ENCODE measurements at places on chromosomes 3 and 15.

- DNase-seq, result no peak
These were observed 28.3 kb upstream of the HGD start for GRCh38 chr3:120710369-120710768.

- no peak for DNase-seq
These were observed 159.4 kb upstream of the SNTN start for GRCh38 chr3:63493101-63493500.

- no peak for DNase-seq
These were observed 12.9 kb downstream of the SEC11A start for GRCh38 chr15:84702961-84703482.

GRCh38 chr3:195156286-195156890, 114.6 kb downstream of the XXYLT1 start:
- no peak for DNase-seq

- no peak for DNase-seq
These were observed 26.9 kb downstream of the MCTP2 start for GRCh38 chr15:94258246-94258645.

- no peak for DNase-seq
These were observed 430.4 kb downstream of the TBL1XR1 start for GRCh38 chr3:176766862-176767261.

- peak; percentile 55 for DNase-seq
These were observed 34.9 kb downstream of the PRKCD start for GRCh38 chr3:53195602-53196574.

- no peak for DNase-seq
These were observed 788 bp downstream of the UQCC5 start for GRCh38 chr3:52537165-52537620.

DNA sequence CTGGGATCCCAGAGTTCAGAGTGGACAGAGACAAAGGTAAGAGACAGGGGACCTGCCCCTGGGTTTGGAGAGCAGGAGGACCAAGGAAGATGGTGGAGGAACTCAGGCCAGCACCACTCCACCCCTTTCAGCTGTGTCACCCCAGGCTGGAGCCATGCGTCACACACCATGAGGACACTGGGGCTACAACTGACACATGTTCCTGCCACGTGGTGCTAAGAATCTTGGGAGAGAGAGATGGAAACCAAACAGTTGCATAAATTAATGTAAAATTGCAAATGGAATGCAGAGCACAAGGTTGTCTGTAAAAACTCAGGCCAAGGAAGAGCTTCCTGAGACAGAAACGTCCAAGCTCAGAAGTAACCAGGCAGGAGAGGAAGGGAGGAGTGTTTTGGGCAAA, 22.7 kb upstream of the VPS33B start:
- no peak for DNase-seq

DNA sequence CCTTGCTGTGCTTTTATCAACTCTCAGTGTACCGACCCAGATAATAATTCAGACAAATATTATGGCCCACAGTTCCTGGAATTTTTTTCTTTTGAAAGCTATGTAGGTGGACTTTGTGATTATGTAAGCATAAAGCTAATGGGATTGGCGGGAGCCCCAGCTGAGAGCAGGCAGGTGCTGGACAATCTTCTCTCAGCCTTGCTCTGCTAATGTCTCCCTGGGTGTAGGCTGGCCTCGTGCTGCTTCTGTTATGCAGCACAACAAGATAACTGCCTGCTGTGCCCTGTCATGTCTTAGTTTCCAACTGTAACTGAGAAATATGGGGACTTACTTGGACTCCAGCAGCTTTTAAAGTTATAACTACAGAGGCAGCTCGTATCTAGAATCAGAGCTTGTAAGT, 415.0 kb downstream of the PDCD6IP start:
- no peak for DNase-seq

GRCh38 chr3:72306800-72307341, 521.9 kb upstream of the PROK2 start:
- DNase-seq, result no peak

- no peak for DNase-seq
These were observed 323.9 kb upstream of the IGF1R start for GRCh38 chr15:98324341-98324970.

DNA sequence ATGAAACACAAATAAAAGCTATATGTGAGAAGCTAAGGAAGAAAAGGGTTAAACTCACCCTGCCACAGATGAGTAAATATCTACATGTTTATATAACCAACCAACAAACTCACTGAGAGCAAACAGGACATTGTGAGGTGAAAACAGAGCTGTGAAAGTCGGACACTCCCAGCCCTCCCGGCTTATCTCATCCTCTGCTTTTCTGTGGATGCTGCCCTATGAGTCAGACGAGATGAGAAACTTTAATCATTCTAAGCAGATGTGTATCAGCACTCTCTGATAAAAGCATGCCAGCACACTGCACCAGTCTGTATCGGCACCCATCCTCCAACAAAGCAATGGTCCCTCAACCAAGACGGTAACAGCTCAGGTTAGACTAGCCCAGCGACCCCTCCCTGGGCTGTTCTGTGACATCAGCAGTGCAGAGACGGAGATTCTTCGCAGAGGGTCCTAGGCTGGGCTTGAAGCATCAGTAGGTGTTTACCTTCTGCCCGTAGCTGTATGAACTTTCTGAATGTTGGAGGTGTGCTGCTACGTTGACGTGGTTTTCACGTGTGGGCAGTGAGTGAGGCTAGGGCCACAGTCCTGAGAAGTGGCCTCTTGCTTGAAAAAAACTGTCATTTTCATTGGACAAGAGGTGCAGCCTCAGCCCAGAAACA, 119.8 kb upstream of the ALDH1A3 start:
- DNase-seq, result no peak

GRCh38 chr15:79826800-79827199, 70.0 kb downstream of the MTHFS start:
- DNase-seq, result no peak

DNA sequence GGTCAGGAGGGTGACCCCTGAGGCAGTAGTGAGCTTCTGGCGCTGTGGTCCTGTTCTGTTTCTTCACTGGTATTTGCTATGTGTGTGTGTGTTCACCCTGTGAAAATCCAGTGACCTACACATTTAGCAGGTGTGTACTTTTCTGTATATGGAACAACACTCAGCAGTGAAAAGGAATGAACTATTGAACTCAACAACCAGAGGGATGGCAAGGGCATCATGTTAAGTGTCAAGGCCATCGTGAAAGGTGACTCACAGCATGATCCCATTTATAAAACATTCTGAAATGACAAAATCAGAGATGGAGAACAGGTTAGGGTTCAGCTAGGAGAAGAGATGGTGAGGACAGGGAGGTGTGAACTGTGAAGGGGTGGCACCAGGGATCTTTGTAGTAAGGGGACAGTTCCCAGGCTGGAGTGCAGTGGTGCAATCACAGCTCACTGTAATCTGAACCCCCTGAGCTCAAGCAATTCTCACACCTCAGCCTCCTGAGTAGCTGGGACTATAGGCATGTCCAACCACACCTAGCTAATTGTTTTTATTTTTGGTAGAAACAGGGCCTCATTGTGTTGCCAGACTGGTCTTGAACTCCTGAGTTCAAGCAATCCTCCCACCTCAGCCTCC, 10.0 kb upstream of the RAB43 start:
- no peak for DNase-seq

- DNase-seq, result peak; percentile 63
These were observed 6.0 kb upstream of the SLC28A1 start for GRCh38 chr15:84878504-84878903.

GRCh38 chr3:99877031-99877579, 59.4 kb downstream of the CMSS1 start:
- no peak for DNase-seq

GRCh38 chr3:73813291-73813690, 188.6 kb upstream of the PDZRN3 start:
- no peak for DNase-seq

GRCh38 chr15:58190419-58190818, 52.2 kb downstream of the AQP9 start:
- DNase-seq, result no peak

DNA sequence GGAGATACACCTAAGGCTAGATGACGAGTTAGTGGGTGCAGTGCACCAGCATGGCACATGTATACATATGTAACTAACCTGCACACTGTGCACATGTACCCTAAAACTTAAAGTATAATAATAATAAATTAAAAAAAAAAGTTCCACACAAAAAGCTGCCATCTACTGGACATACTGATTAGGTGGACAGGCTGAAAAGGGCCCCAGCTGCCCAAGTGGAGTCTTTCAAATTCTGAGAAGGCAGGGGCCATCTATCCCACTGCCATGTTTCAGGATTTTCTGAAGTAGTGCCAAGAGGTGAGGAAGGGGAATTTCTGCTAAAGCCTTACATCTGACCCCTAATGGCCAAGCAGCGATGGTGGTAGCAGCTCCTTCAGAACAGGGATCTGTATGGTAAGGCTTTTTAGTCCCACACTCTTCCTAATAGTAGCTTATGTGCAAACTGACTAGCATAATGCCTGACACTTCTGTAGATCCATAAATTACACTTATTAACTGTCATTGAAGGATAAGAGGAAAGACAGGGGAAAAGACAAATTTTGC, 7.7 kb downstream of the FSTL1 start:
- DNase-seq, result no peak

GRCh38 chr15:66296186-66296585, 2.8 kb downstream of the DIS3L start:
- DNase-seq, result no peak

DNA sequence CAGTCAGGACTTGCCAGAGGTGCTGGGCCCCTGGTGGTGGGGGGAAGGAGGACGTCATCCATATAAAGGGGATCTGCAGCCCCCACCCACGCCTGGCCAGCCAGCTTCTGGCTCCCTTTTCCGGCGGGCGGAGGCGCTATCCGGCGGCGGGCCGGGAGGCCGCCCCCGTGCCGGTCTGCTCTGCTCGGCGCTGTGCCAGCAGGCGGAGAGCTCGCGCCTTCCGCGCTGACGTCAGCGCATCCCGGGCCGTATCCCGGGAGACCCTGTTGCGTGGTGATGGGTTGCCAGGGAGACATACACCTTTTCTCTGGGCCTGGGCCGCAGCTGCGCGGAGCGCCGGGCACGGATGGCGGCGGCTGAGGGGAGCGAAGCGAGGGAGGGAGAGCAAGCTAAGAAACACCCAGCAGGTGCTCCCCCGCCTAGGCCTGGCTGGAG, 1.1 kb downstream of the FAM131A start:
- no peak for DNase-seq

- DNase-seq, result no peak
These were observed 7.9 kb downstream of the RPL32 start for GRCh38 chr3:12833222-12834161.

DNA sequence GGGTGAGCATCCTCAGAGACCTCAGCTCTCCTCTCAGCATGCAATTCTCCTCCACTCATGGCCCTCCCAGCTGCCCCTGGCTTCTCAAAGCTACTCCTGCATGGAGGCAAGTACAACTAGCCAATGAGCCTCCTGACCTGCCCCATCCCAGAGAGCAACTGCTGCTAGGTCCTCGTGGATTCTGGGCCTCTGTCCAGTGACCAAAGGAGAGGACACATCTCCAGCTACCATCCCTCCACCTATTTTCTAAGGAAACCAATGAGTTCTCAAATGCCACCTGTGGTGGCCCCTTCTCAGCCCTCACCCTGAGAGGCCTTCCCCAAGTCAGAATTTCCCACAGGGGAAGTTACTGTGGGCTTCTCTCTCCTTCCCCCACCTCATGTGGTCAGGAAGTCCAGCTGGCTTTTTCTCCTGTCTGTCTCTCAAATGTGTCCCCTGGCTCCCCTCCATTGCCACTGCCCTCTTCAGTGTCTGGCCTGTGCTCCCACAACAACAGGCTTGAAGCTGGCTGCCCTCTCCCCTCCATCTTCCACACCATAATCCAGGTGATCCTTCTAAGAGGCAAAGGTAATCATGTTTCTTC, 43.0 kb downstream of the LIPC start:
- no peak for DNase-seq

DNA sequence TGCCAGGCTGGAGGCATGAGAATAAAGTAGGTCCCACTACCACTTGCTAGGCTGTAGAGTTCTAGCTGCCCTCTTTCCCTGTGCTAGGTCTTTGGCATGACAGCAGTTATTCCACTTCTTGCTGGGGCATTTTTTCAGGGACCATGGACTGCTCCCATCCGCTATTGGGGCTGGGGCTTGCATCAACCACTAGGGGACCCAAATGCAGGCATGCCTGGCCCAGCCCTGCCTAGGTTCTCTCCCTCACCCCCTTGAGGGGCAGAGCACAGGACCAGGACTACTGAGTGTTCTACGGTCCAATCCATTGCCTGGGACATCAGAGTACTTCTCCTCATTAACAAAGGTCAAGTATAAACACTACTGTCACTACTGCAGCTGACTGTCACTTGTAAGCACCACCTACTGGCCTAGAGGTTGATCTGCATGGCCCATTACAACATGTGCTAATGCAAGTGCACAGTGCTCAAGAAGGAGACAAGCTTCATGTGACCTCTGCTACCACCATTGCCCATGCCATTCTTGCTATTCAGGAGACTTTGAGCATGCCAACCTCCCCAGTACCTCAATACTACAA, 270.5 kb downstream of the MBNL1 start:
- DNase-seq, result no peak

GRCh38 chr15:50458348-50459112, 34.3 kb downstream of the USP8 start:
- DNase-seq, result no peak

DNA sequence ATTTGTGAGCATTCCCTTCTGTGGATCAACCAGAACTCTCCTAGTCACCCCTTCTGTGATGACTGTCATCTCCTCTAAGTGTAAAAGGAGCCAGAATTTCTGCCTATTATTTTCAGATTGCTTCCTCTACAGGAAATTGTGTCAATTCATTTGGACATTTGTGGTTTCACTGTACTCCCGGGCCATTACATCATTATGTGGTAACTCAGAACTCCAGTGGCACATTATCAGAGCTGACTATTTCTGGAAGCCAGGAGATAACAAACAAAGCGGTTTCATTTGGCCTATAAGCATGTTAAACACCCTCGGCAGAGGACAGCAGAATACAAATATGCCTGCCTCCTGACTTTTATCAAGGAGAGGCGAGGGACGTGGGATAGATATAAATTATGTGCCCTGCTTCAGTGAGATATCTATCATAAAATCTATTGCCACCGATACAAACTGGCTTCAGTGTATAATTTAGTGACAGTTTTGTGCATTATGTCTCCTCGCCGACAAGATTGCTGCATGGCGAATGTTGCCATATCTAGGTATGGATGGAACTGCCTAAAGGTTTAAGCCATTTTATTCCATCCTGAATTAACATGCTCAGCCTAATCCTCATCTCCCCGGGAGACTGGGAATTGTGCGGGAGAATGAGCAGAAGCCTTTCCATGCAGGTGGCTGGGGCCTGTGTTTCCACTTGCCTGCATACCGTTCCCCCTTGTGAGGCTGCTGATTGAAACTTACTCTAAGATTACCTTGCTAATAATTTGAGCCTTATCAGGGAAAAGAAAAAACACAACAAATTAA, 193.4 kb upstream of the SEMA6D start:
- DNase-seq, result no peak

Data from stimulated activated CD4-positive, alpha-beta T cell treated with anti-CD3 and anti-CD28 coated beads, Interleukin-4, amount 100 ng/mL, for 24 hours (primary cell).